ENCODE measurements at places on chromosomes 13 and 19. TPM values are rescaled to one million over a fixed set of nuclear protein-coding genes. Genes with fewer than 3 reads are reported as not detected.

CBY2 gene
- 2.2 TPM for polyA plus RNA-seq

LILRB1 gene
- polyA plus RNA-seq: 0.48 TPM

ERICH6B gene
- polyA plus RNA-seq: not detected

KLF1 gene
- polyA plus RNA-seq: 1.3 TPM
